Effector CD4-positive, alpha-beta T cell (primary cell): ENCODE measurements at places on chromosomes 1 and 21.

- DNase-seq = no peak
Measured at GRCh38 chr1:85379203-85380136, 85.5 kb downstream of the DDAH1 start.

GRCh38 chr1:214259353-214259977 is 21.5 kb upstream of the SMYD2 start:
- DNase-seq = no peak

GRCh38 chr1:185824106-185824505 is 89.9 kb downstream of the HMCN1 start:
- DNase-seq = no peak

DNA sequence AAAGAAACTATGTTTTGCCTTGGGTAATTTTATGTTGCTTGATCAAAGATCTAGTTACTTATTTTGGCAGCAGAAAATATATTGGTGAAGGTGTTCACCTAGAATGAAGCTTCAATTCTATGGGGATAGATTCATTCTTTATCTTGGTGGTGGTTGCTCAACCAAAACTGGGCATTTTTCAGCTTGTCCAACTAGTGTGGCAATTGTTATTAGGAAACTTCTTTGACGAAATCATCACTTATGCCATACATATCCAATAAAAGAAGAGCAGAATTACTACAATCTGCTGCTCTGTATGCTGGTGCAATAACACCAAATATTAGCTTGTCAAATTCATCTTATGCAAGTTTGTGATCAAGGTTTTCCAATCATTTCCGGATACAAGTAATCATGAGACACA is 26.8 kb upstream of the TMPRSS15 start:
- DNase-seq = no peak
